A673 (cell line): ENCODE measurements at places on chromosomes 16 and 17. TPM values are rescaled to one million over a fixed set of nuclear protein-coding genes. Genes with fewer than 3 reads are reported as not detected.
A peak's percentile ranks its signal among the peaks of the same experiment; 100 is the strongest.

The YPEL3 gene
- total RNA-seq: 4.7 and 9.1 TPM in 2 replicates

The TNFRSF12A gene
- total RNA-seq: 23.7 and 39.5 TPM in 2 replicates

DNA sequence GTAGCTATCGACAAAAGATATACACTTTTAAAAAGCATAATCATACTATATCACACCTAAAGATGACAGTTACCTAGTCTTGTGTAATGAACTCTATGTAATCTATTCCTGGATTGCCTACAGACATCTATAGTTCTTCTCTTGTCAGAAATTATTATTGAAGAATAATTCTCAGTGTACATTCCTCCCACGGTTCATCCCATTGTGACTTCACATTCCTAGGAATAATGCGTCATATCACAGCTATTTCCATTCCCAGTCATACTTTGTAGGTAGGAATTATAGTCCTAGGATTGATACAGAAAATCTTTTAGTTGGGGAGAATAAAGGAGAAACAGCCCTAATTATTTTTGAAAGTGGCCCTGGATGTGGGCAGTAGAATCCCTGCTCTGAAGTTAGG, 44.0 kb upstream of the ABCC11 start:
- no peak for DNase-seq

GRCh38 chr17:42639525-42640113, 19.5 kb upstream of the TUBG2 start:
- no peak for DNase-seq

The NPIPA8 gene
- total RNA-seq: 2.8 and 3.7 TPM in 2 replicates

DNA sequence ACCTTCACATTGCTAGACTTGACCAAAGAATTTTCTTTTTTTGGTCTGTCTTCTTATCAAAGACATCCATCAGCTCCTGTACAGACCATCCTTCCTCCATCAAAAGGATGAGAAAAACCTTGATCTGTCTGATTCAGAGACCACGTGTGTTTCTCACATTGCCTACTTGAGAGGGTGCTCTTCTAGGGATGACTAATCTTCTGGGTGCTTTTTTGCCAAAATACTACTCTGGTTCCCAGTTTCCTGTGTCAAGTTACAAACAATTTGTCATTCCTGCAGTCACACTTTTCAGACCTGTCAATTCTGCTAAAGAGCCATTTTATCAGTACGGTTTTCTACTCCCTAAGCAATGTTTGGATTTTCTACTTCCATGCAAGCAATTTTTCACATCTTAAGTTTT, 492.2 kb downstream of the CDH11 start:
- DNase-seq: peak; percentile 30

DNA sequence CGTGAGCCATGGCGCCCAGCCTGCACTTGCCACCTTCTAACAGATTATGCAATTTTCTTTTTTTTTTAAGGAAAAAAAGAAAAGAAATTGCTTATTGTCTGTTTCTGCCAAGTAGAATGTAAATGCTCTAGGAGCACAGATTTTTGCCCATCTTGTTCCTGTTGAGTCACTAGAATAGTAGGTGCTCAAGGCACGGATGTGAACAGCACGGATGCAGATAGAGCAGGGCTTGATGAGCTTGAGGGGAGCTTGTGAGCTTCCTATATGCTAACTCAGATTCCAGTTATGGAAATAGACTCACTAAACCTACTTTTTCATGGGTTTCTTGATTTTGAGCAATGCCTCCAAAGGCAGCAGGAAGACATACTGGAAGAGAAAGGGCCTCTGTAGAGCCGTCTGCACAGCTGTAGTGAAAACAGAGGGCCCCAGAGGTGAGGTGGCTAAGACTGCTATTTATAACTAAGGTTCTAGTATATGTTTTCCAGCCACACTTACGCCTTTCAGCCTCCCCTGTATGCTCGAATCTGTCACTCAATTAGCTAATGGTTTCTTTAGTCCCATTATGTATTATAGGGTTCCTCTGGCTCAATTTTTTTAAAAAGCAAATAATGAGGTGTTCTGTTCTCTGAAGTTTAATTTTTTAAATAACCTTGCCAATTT, 72.8 kb downstream of the WWP2 start:
- no peak for DNase-seq

The PPM1E gene
- 6.0 and 8.4 TPM in 2 replicates for total RNA-seq

DNA sequence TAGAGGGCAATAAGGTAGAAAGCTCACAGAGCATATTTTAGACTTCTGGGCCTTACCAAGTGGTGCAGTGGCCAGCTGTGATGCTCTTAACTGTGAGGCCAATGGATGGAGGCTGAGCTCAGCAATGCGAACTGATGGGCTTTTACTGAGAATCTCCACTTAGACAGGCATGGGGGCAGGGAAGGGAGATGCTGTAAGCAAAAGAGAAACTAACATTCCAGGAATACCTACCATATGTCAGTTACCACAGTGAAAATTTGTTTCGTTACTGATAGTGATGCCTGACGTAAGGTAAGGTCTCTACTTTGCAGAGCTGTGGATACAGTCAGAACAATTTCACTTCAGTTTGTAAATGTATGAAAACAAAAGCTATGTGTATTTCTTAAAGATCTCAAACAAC, 250.6 kb upstream of the ZFHX3 start:
- no peak for DNase-seq

DNA sequence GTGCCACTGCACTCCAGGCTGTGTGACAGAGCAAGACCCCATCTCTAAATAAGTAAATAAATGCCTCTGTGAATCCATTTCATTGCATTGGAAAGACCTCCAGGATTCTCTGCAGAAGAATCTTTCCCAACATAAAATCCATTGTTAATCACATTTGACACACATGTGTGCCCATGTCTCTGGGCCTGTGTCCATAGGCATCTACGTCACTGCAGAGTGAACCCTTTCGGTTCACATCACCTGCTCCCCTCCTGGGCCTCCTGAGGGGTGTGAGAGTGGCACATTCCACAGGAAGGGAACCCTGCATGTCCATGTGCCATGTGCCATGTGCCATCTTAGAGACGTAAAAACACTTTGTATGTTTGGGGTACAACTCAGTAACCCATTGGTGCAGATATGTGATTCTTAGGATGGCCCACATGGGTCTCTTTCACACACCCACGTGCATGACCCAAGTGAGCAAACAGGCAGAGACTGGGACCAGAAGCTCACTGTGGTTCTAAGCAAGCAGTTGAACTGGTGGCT, 427.5 kb downstream of the MAF start:
- no peak for DNase-seq

The GPR139 gene
- not detected in 2 replicates for total RNA-seq

GRCh38 chr17:5000237-5000639, 2.5 kb downstream of the KIF1C start:
- no peak for DNase-seq

DNA sequence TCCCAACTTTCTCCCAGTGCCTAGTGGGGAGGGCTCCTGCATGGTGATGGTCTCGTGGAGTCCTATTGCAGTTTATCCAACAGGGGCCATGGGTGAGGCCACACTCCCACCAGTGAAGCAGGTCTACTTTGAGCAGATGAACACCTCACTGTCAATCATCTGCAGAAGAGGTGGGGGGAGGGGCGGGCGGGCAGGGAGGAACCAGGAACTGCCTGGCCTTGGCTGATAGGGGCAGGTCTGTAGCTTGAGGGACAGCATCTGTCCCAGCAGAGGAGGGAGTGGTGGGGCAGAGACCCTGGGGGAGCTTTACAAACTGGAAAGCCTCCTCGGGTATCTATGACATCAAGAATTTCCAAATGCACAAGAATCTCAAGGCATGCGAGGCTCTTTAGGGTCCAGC, 58.7 kb upstream of the ZNF423 start:
- no peak for DNase-seq

DNA sequence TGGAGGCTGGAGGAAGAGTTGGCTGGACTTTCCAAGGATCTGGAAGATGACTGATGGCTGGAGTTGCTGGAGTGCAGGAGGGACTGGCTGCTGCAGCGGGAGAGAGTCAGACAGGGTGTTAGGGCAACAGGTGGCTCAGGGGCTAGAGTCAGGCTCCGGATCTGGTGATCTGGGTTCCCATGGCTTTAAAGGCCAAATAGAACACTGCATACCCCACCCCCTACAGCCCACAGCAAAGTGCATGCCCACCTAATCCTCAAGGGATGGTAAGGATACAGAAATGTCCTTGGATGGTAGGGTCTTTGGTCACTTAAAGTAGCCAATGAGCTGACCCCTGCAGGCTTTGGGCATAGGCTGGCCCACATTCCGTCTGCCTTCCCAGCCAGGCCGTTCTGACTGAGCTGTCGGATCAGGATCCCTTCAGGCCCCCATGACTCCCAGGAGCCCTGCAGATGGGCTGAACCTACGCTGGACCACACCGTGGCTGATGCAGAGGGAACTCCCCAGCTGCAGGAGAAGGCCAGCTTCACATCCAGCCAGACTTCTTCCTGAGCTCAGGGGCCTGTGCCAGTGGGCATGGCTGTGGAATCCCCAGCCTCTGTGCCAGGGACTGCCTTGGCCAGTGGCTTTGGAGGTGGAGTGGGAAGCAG, 13.9 kb downstream of the TNS4 start:
- DNase-seq: no peak

The SLC2A4 gene
- 0.67 and 1.6 TPM in 2 replicates for total RNA-seq

The TBC1D3H gene
- not detected in 2 replicates for total RNA-seq

- DNase-seq: no peak
These were observed 27.7 kb downstream of the SPACA3 start for GRCh38 chr17:33019161-33019890.

DNA sequence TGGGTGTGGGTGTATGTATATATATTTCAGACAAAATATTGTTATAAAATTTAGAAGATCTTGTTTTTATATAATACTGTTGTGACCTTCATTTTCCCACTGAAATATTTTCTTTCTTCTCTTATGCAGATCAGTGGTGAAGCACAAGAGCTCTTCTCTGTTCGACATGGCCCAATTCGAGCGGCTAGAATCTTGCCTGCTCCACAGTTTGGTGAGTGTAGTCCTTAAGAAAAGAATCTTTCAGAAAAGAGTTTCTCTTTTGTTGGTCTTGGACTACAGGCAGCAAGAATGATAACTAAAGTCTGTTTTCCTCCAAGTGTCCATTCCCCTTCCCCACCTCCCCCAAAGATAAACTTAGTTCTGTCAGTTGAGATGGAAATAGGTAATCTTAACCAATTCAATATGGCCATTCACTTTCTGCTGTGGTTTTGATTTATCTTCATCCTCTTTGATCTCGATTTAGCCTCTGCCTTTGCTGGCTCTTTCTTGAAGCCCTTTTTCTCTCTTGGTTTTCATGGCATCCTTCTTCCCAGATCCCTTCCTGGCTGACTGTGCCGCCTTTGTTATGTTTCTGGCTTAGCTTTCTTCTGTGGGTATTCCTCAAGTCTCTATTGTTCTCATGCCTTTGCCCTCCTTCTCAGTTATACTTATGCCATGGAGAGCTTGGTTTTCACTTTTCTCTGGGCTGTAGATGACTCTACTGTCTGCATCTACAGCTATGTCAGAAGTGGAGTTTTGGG, 69.6 kb downstream of the BCAS3 start:
- DNase-seq: no peak

GRCh38 chr16:55911616-55912015, 36.4 kb upstream of the CES5A start:
- DNase-seq: no peak

DNA sequence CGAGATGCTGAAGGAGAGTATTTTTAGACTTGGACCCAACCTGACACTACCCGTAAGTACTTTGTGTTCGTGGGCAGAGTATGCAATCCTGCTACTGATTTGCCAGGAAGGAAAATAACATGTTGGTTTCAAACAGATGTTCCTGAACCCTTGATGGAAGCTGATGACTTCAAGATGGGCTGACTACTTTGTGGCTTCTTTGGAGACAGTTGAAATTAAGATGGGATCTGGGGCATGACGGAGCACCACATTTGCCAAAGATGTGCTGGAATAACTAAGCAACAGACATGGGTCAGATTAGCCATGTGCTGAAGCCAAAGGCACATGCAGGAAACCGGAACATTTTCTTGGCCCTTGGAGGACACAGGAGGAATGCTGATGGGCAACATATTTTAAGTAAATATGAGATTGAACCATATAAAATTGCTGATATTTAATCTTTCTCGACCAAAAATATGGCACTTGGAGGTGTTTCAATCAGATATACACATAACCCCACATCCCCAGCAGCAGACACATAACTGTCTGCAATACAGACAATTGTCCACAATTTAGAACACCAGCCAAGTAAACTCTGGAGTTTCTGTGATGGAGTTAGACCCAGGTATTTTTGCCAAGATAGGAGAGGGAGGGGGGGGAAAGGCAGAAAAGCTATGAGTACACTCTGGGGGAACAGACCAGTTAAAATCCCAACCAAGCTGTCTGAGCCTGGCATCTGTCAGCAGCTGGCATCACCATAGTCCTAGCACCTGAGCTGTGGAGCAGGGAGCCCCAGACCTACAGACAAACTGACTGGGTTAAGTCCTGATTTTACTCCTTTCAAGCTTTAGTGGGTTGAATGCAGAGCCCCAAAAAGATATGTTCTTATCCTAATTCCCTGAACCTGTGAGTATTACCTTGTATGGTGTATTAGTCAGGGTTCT, 329.4 kb upstream of the CDH5 start:
- no peak for DNase-seq

DNA sequence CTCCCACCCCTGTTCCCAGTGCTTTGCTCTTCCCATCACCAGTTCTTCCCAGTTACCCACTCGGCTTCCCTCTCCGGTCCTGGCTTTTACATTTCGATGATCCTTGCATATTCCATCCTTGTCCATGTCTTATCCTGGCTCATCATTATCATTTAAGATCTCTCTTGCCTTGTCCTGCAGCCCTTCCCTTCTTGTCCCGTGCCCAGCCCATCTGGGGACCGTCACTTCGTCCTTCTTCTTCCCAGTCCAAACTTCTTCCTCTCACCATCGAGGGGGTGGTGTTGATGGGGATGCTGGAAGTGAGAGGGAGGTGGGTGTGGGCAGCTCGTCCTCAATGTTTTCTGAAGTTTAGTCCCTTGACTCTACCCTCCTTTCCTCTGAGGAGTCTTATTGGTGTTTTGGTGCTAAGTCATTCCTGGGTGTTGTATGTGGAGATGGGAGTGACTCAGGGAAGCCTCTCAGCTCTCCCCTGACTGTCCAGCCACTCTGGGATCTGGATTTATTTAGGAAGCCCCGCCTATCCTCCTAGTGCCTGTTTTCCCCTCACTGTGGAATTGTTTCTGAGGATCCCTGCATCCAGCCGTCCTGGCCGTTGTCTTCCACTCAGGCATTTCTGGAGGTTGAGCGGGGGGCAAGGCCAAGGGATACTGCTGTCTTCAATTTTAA, 975 bp downstream of the SNX29 start:
- peak; percentile 26 for DNase-seq

The STAT5A gene
- total RNA-seq: 0.19 TPM in 1 of 2 replicates, not detected in the other

DNA sequence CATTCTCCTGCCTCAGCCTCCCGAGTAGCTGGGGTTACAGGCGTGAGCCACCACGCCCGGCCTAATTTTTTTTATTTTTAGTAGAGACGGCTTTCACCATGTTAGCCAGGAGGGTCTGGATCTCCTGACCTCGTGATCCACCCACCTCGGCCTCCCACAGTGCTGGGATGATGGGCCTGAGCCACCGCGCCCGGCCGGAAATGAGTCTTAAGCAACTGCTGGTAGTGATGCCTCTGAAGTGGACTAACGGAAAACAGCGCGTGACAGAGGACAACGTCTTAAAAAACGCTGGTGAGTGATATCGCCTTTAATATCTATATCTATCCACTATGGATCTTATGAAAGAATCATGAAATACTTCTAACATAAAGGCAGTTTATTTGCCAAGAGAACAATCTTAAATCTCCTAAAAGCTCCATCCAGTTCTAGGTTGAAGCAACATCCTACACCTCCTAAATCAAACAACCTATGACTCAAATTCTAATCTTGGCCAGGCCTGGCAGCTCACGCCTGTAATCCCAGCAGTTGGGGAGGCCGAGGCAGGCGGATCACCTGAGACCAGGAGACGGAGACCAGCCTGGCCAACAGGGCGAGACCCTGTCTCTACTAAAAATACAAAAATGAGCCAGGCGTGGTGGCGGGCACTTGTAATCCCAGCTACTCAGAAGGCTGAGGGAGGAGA, 69.8 kb downstream of the NXN start:
- no peak for DNase-seq

The BTBD17 gene
- 3.3 and 3.4 TPM in 2 replicates for total RNA-seq

GRCh38 chr17:43356999-43357398, 41.8 kb upstream of the ARL4D start:
- no peak for DNase-seq
